ENCODE measurements at places on chromosomes 4 and X.

GRCh38 chrX:633043-633984 is 2.7 kb downstream of the SHOX start:
- DNase-seq, result no peak

DNA sequence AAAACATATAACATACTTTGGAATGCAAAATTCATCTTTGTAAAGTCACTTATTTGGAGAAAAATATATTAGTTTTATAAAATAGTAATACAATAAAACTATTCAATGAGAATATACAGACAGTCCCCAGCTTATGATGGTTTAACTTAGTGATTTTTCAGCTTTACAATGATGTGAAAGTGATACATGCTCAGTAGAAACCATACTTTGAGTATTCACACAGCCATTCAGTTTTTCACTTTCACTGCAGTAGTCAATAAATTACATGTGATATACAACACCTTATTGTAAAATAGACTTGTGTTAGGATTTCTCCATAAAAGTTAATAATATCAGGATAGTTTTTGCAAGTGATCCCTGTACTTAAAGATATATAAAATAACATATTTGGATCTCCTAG is 436.0 kb downstream of the CENPC start:
- no peak for DNase-seq

DNA sequence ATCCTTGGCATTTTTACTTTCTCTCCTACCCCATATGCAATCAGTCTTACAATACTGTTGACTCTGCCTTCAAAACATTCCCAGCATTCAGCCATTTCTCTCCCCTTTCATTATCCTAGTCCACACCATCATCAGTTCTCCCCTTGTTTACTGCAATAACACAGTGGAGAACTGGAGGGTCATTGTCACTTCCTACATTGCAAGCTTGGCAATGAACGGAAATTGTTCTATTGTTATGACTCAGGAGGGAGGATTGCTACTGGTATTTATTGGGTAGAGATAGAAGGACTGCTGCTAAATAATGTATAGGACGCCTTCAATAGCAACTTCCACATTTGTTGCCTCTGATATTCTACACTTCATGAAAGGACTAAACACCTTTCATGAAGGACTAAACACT is 231.8 kb downstream of the BANK1 start:
- no peak for DNase-seq

DNA sequence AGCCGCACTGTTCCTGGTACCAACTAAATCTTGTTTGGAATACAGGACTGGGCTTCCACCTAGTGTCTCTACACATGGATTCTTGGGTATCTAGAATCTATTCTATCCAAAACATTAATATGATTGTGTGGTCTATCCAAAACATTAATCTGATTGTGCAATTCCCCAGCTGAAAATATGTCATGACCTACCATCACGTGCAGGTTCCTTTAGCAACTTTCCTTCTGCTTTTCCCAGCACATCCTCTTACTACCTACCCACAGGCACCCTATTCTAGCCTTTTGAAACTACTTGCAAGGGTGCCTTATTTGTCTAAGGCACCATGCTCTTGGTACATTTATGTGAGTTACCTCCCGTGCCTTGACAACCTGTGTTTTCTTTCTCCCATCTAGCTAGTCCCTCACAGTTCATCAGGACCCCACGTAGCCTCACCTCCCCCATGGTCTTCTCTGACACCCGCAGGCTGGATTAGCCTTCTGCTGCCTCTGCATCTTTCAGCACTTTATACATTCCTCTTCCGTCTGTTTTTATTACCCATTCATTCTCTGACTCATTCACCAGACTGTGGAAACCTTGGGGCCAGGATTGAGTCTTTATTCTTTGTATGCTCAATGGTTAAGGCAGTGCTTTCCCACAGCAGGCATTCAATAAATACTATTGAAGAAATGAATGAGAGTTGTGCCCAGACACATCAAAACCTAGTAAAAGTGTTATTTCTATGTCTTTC is 88.8 kb upstream of the FAM9B start:
- DNase-seq, result no peak

- no peak for DNase-seq
Observed at GRCh38 chr4:157572284-157572683, 351.8 kb downstream of the GRIA2 start.

DNA sequence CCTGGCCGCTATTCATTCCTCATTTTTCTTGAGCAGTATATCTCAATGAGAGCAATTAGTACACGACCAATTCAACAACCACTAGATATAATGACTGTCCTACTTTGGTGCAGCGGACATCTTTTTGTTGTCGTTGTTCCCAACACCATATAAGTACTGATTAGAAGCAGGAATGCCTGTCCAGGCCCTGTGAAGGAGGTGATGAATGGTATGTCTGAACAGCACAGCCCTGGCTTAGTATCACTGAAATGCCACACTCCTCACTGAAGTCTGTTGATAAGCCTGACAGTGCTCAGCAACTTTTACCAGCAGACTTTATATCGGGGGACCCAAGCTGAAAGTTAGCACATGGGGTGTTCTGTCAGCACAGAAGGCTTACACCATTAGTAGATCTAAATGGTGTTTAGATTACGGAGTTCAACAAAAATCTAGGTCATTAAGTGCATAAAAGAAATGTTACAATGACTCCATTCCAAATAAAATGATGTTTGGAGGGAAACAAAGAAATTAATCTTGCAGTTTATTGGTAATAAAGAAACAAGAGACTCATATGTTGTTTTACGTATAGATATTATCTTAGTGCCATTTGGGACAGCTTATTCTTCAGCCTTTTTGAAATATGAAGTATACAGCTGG is 228.3 kb upstream of the TTC29 start:
- no peak for DNase-seq

Data from caudate nucleus (tissue), 63 donors.